GM23248 (cell line): ENCODE measurements at places on chromosomes 1 and 21. TPM values are rescaled to one million over a fixed set of nuclear protein-coding genes. Genes with fewer than 3 reads are reported as not detected.

GRCh38 chr1:200905411-200906052 is 10.8 kb downstream of the INAVA start:
- peak; percentile 20 for DNase-seq

DNA sequence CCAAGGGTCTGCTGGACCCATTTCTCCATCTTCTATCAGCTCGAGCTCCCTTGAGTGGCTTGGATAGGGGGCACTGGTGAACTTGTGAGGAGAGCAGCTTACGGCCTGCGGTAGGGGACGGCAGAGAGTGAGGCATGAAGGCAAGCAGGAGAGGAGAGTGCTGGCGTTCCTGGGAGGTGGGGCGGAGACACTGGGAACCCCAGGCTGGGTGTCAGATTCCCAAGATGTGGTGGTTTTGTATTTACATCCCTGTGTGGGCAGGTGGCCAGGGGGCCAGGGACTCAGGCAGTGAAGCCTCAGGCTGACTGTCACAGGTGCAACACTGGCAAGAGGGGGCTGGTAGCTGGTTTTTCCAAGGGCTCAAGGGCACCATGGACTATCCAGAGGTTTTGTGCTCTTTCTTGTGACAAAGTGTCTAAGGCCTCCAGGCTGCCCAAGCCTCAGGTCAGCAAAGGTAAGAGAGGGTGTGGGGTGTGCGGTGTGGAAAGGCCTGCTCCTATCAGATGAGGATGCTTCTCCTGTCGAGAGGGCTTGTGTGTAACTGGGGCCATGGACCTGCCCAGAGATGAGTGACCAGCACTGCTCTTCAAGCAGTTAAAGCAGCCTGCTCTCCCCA is 45.1 kb upstream of the ROR1 start:
- DNase-seq, result no peak

Gene SERINC2
- total RNA-seq, result 34.4 and 50.9 TPM in 2 replicates

DNA sequence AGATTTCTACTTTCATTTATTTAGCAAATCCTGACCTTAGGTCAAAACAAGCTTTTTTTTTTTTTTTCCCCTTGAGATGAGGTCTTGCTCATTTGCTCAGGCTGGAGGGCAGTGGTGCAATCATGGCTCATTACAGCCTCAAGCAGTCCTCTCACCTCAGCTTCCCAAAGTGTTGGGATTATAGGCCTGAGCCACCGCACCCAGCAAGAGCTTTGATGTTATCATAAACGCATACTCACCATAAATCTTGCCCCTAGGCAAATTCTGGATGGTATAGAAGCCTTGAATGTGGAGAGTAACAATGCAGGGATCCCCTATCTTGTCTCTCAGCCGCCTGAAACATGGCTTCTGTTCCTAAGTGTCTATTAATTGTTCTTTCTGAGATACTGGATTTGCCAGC is 24.8 kb upstream of the CLDN8 start:
- no peak for DNase-seq

DNA sequence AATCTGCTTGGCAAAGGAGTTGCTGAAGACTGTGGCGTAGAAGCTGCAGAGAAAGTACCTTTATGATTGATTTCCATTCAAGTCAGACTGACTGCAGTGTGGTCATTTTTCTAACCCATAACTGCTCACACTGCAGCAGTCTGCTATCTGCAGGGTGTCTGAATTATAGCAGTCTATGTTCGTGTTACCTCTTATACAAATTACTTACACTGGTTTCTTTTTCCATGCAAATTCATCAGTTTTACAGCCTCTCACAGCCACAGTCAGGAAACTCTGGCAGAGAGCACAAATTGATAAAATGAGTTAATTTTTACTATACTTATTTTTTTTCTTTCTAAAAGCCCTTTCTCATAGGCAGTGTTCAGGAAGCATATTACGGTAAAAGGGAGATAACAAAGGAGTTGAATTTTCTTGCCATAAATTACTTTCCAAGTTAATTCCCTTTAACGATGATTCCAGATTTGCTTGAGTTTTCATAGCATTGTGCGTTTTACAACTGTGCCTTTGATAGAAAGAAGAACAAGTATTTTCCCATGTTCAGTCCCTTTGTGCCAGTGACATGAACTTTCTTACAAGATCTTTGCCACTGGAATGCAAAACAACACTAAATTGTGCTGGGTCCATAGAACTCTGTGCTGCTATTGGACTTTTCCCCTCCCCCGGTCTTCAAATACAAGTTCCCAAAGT is 261.5 kb downstream of the NFIA start:
- no peak for DNase-seq

- DNase-seq, result peak; percentile 75
Observed at GRCh38 chr1:84753516-84754385, 63.5 kb upstream of the SSX2IP start.

DNA sequence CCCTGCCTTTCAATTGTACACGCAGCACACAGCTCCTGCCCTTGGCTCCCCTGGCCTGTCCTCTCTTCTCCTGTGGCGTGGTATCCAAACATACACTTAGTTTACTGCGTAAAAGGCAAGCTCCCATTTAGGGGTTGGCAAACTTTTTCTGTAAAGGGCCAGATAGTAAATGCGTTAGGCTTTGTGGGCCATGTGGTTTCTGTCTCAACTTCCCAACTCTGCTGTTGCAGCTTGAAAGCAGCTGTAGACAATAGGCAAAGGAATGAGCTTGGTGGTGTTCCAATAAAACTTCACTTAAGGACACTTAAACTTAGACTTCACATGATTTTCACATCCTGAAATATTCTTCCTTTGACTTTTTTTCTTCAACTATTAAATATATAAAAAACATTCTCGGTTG is 63.3 kb downstream of the RHOU start:
- no peak for DNase-seq

DNA sequence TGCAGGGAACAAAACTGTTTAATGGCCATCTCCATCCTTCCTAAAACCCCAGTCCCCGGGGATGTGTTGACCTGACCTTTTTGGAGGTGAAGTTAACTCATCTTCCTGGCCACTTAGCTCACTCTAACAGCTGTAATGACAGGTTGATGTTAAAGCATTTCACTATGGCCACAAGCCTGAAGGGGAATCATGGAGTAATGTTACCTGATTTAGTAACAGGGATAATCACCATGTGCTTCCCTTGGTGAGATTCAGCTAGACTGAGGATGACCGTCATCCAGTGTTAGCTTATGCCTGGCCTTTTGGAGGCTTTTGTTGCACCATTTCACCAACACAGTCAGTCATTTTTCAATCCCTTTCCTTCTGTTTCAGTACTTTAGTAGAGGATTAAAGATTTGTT is 64.3 kb upstream of the RAVER2 start:
- no peak for DNase-seq

Gene LAD1
- not detected in 2 replicates for total RNA-seq

DNA sequence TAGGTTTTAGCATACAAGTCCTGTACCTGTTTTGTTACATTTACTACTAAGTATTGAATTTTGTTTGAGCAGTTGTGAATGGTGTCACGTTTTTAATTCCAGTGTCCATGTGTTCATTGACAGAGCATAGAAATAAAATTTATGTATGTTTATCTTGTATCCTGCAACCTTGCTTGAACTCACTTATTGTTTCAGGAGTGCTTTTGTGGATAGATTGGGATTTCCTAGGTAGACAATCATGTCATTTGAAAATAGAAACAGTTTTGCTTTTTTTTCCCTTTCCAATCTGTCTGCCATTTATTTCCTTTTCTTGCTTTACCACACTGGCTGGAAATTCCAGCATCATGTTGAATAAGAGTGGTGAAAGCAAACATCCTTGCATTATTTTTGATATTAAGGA is 15.0 kb upstream of the ABCG1 start:
- no peak for DNase-seq
